NCI-H146 (cell line): ENCODE measurements at places on chromosomes 2 and 18.

GRCh38 chr2:75716406-75716805 lies 5.7 kb upstream of the GCFC2 start:
- no peak for DNase-seq

GRCh38 chr18:58806826-58807714 lies 57.6 kb upstream of the ZNF532 start:
- no peak for DNase-seq

- no peak for DNase-seq
Measured at GRCh38 chr2:59936048-59936447, 617.4 kb downstream of the BCL11A start.

GRCh38 chr2:199434555-199434954 lies 23.2 kb downstream of the SATB2 start:
- no peak for DNase-seq

- DNase-seq: no peak
Measured at GRCh38 chr2:164839914-164840457, 1.6 kb downstream of the COBLL1 start.

DNA sequence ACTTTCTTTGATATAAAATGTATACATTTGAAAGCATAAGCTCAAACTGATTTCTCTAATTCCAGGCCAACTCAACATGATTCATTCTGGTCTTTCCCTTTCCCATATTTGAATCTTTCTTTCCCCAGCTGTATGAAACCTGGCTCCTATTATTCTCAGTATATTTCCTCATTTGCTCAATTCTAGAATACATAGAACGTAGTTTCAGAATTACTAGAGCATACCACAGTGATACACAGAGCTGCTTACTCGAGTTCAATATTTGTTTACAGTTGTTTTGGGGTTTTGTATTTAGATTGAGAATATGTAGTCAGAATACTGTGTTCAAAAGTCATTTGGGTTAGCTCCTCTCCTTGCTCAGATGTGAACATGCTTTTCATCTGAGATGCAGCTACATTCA lies 43.0 kb downstream of the TNFRSF11A start:
- no peak for DNase-seq

DNA sequence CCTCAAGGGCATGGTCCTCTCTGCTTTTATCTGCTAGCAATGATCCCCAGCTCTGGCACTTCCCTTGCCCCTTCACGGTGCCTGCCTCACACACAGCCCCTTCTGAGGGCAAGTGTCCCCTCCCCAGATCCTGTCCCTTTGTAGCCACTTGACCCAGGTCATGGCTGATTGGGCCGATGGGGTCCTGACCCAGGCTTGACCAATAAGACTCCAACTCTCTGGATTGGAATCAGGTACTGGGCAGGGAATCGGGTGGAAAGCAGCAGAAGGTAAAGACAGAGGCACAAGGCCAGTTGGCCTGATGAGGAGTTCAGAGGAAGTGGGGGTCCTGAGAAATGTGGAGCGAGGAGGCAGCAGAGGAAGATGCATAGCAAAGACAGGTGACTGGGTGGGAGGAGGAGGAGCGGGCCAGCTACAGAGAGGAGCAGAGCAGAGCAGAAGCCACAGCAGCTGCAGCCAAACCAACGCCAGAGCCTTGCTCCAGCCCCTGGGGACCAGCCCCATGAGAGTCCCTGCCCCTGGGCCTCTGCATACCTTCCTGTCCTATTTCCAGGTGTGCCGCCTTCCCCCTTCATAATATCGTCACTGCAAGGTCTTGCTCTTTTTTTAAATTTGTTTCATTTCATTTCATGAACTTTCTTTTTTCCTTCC lies 39.1 kb downstream of the CAPN13 start:
- no peak for DNase-seq

DNA sequence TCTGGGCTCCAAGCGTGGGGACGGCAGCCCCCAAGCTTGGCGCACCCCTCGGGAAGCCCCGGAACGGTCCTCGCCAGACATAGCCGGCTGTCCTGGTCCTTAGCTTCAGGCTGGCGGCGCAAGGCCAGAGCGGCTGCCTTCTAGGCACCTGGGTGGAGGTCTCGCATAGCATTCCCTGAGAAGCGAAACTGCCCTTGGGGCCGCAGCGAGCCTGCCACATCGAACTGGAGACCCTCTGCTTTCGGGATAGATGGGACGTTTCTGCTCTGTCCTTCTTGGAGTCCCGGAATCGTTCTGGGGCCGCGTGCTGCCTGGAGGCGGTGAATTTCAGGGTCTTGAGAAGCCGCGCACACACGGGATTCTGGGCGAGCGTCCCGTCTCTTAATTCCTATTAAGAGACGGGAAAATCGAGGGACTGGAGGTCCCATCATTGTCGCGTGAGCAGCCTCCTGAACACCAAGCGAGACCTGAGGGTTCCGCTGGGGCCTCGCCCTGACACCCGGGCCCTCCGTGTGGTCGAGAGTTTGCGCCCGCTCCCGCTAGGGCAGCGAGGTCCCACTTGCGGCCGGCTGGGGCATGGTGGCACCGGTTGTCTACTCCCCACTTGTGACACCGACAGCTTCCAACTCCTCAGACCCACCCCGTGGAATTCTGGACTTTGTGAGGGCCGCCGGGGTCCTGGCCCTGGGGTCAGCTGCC lies 9.7 kb upstream of the EN1 start:
- DNase-seq: no peak

- no peak for DNase-seq
Measured at GRCh38 chr2:171513719-171514160, 8.5 kb upstream of the CYBRD1 start.

DNA sequence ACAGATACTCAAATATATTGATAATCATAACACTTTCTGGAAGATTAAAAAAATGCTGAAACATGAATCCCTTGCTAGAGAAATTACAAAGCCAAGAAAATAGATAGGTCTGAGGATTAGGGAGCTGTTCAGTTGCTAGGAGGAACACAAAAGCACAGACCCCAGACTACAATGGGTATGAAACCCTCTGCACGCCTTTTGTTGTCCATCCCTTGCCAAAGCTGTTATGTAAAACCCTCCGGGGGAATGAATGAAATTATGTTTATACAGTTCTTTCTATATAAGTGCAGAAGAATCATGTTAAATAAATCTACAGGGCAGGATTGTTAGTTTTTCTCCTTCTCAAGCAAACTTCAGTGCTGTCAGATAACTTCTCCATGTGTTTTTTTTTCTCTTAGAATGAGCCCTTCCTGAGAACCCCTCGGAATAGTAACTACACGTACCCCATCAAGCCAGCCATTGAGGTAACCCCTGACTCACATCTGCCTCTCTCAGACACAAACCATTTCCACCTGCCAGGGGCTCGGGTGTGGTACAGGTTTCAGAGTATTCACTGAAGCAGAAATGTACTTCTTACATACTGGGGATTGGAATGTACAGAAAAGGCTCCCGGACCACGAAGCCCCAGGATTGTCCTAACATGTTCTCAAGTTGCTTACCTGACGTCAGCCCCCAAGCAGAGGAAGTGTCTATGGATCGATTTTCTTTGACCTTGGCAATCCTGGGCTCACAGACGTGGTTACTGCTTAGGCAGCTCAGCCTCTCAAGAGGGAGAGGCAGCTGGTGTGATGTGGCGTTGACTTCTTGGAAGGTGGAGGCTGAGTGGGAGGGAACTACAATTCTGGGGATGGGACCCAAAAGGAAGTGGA lies 118.0 kb downstream of the PLB1 start:
- no peak for DNase-seq

GRCh38 chr18:42048158-42048557 lies 93.1 kb downstream of the PIK3C3 start:
- DNase-seq: no peak

GRCh38 chr18:79413025-79413424 lies 17.3 kb downstream of the NFATC1 start:
- DNase-seq: no peak

GRCh38 chr2:46954951-46955571 lies 39.5 kb upstream of the MCFD2 start:
- no peak for DNase-seq

- DNase-seq: no peak
Measured at GRCh38 chr2:18690342-18690741, 101.0 kb upstream of the NT5C1B start.

- no peak for DNase-seq
Measured at GRCh38 chr2:127098711-127099110, 8.2 kb downstream of the BIN1 start.

GRCh38 chr2:36589230-36589630 lies 8.7 kb downstream of the FEZ2 start:
- DNase-seq: no peak

GRCh38 chr2:113847144-113847543 lies 42.7 kb upstream of the ACTR3 start:
- DNase-seq: no peak

GRCh38 chr2:81658227-81658626 lies 1353.7 kb upstream of the LRRTM1 start:
- no peak for DNase-seq

DNA sequence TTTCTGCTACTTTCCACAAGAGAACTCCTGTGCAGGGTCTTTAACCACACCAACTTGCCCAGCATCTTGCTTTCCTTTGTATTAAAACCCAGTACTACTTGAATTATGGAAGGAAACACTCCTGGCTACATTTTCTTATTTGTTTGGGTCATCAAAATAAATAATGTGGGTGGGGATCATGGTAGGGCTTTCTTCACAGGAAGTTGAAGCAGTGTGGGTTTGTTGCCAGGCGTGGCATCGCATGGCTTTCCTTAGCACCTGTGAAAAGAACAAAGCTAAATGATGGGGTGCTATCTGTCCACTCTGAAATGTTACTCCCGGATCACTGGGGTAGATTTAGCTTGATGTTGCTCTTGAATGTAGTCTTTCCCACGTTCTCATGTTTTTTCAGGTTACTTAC lies 18.7 kb downstream of the ARHGAP25 start:
- no peak for DNase-seq

- DNase-seq: peak; percentile 7
Measured at GRCh38 chr18:60145776-60146175, 226.8 kb downstream of the MC4R start.

DNA sequence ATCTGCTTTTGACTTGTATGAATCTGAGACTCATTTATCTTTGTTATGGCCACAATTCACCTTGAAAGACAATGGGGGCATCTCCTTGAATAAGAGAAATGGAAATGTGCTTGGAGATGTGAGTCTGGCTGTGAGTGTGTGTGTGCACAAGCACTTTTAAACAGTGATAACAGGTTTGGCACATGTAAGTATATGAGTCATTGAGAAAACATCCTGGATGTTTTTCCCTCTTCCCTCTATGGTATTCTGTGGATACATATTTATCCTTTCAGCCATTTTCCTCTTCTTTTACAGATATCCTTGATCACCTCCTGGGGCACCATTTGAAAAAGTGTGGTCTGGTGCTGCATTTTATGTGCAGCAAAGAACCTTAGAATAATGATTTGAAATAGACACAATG lies 317.3 kb upstream of the THUMPD2 start:
- peak; percentile 80 for DNase-seq

- no peak for DNase-seq
Measured at GRCh38 chr2:230018153-230018552, 50.6 kb downstream of the SLC16A14 start.

DNA sequence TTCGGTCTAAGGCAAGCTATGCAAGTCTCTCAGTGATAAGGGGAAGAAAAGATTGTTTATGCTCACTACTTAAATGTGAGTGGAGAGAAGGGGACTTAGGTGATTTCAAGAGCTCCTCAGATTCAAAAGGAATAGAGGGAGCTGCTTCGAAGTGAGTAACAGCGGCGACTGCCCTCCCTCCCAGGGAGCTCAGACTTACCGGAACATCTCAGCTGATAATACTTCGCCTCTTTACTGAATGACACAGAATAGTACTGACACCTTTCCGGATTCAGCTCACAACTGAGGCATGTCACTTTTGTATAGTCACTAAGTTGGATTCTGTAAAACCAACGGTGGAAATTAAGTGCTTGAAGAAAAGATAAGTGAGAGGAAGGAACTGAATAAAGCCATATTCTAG lies 55.5 kb downstream of the DPP4 start:
- no peak for DNase-seq

GRCh38 chr18:7633171-7633570 lies 66.1 kb downstream of the PTPRM start:
- DNase-seq: no peak

- no peak for DNase-seq
Measured at GRCh38 chr18:28735731-28736130, 558.8 kb upstream of the CDH2 start.

DNA sequence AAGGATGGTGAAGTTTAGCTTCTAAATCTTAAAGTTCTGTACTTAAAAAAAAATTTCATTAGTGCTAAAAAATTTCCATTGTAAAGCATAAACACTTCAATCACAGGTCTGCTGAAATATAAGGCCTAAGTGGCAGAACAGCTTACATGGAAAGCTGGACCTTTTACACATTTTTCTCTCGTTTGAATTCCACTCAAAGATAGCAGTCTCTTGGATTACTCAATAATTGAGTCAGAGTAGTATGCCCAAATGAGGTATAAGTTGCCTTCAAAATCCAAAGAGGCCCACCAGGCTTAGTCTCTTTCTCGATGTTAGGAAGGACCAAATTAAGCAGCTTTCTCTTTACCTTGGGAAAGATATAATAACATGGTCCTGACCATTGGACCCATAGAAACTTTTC lies 220.4 kb upstream of the CWC22 start:
- DNase-seq: no peak

- no peak for DNase-seq
Measured at GRCh38 chr2:83196225-83196624, 1262.9 kb downstream of the SUCLG1 start.

GRCh38 chr2:73947412-73948018 lies 20.8 kb downstream of the DGUOK start:
- DNase-seq: no peak

- peak; percentile 22 for DNase-seq
Measured at GRCh38 chr2:17646081-17646554, 105.6 kb downstream of the VSNL1 start.

- DNase-seq: no peak
Measured at GRCh38 chr18:42792731-42793130, 322.8 kb downstream of the RIT2 start.

DNA sequence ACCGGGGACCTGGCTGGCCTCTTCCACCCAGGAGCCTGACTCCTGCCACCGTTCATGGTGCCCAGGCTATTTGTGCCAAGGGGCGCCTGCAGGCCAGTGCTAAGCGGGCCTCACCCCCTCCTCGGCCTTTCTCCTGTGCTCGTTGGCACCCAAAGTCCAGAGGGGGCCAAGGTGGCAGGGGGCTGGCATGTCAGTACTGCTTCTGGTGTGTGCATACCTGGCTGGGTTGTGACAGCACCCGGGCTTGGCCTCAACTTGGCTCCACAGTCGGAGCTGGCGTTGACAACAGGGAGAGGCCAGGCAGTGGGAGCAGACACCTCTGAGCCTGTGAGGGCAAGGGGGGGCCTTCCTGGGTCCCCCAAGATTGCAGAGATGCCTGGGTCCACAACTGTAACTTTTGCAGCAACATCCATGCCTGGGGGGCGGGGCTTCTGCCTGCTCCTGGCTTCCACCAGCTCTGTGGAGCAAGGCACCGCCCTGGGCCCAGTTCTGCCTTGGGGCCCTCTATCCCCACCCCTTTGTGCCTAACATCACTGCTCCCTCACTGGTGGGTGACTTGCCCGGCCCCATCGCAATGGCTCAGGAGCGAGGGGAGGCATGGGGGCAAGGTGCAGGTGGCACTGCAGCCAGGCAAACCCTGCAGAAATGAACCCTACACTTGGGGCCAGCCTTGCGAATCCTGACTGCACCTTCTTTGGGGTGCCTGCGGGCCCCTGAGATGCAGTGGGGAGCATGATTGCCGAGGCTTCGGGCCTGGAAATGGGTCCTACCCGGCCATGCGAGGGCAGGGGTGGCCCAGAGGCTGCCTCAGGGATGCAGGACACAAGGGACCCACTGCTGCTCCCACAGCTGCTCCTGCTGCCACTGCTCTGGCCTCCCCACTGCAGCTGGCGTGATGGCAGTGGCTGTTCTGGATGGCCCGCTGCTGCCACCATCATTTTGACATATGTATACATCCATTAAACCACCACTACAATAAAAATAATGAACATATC lies 35.9 kb downstream of the PTPN4 start:
- no peak for DNase-seq
